ENCODE measurements at places on chromosomes 13 and 19.

DNA sequence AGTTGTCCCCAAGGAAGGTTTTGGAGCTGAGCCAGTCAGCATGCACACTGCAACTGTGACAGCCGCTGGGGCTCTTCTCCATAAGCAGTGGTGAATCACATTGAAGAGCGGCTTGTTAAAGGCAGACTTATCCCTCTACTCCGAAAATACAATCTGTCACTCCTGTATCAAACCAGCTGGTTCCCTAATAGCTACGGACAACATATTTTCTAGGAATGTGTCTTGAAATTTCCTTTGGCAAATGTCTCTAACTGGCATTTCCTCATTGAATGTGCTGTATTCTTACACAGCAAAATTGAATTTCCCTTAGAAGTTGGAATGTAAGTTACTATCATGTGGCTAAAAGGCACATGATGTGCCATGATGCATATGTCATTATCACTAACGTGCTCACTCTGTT is 104.0 kb upstream of the GPR12 start:
- no peak for DNase-seq

DNA sequence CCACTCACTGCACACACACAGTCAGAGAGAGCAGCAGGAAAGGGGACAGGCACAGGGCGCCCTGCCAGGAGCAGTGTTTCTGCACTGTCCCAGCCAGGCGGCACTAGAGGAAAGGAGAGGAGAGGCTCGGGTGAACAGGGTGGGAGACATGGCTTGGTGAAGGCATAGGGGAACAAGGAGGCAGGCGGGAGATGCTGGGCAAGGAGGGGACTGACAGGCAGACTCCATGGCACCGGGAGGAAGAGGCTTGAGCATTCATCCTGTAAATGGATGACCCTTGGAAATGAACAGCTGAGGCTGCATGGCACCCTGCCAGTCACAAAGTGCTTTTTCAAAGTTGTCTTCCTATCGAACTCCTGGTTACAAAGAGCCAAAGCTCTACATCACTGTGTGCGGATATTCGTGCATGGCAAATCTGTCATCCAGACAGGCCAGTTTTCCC is 22.4 kb downstream of the MED26 start:
- no peak for DNase-seq

DNA sequence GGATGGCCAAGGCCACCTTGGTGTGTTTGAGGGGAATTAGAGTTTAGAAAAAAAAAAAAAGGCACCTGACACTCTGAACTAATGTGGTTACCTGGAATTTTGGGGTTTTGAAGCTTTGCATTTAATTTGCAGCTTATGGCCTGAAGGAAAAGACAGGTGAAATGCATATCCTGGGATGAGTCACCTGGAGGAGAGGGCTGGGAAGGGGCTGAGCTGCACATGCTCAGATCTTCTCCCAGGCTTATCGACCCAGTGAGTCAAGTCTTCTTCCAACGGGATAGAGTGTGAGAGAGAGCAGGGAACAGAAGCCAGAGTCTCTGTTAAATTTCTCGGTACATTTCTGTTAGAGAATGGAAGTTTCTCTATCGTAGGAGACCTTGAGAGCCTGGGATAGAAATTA is 29.7 kb upstream of the ALOX5AP start:
- no peak for DNase-seq

DNA sequence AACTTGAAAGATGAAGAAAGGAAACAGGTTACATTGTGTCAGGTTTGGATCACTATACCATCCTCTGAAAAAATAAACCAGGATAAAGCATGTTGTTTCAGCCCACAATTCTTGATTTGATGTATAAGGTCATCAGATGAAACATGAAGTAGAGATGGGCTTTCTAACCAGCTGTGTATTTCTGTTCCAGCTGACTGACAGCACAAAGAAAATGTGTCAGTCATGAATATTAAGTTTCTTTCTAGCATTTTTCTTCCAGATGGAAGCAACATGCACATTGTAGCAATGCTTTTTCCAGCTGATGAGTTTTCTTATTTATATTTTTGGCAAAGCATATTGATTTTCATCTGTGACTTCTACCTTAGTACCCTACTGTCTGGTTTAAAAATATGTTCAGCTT is 199.6 kb downstream of the OXGR1 start:
- no peak for DNase-seq

Measured in OCI-M1 (cell line).